GM13976 (cell line): ENCODE measurements at places on chromosomes 6 and 20.
A peak's percentile ranks its signal among the peaks of the same experiment; 100 is the strongest.

GRCh38 chr6:73657201-73657600 is 3.4 kb upstream of the SLC17A5 start:
- no peak for DNase-seq

DNA sequence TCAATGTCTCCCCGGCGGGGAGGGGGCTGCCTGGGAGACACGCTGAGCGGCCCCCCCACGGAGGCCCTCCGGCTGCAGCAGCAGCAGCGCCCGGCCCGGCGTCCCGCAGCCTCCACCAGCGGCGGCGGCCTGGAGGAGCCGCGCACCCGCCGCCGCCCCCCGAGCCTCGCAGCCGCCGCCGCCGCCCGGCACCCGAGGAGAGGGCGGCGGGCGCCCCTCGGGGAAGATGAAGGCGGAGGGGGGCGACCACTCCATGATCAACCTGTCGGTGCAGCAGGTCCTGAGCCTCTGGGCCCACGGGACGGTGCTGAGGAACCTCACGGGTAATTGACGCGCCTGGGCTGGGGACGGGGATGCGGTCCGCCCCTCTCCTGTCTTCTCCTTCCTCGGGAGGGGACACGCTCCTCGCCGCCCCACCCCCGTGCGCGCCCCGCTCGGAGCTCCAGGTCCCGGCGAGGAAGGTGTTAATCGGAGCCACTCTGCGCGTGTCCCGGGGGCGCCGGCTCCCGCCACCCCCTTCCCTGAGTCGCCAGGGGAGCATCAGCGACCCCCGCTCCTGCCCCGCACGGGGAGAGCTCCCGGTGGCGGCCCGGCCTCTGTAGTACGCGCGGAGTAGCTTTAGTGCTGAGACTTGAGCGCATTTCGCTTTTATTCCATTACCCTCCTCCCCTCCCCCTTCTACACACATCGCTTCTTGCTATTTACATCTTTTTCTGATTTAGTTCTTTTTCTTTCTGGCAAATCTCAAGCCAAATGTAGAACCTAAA is 686 bp downstream of the TMEM170B start:
- DNase-seq = peak; percentile 57

DNA sequence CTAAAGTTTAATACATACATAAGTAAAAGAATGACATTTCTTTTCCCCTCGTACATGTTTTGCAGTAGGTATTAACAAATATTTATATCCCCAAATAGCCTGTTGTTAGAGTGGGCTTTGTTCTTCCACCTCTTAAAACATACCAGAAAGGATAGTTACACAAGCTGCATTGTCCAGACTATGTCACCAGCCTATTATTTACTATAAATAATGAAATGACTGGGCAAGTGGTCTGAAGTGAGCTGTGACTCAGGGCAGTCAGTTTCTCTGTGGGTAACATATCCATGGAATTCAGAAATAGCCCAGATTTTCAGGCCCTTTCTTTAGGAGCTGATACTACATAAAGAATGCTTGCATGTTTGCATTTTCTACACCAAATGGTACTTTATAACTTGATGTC is 60.1 kb downstream of the FUT9 start:
- no peak for DNase-seq

DNA sequence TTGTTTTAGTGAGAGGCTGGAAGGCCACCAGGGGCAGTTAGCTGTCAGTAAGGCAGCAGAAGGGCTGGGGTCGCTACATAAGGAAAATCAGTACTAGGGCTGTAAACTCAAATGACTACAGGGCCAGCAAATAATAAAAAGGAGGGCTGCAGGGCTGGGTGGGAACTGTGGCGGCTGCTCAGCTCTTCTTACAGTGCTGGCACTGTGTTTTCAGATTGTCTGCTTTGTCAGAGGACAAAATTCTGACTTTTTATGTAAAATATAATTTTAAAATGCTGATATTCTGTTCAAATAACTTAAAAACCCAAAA is 23.2 kb downstream of the HLA-A start:
- no peak for DNase-seq

GRCh38 chr6:93017626-93018025 is 401.7 kb downstream of the EPHA7 start:
- no peak for DNase-seq

GRCh38 chr6:134908906-134909516 is 40.9 kb downstream of the ALDH8A1 start:
- no peak for DNase-seq
